Breast epithelium (tissue), 4 donors: ENCODE measurements at places on chromosomes 1 and 21.
A peak's percentile ranks its signal among the peaks of the same experiment; 100 is the strongest.

DNA sequence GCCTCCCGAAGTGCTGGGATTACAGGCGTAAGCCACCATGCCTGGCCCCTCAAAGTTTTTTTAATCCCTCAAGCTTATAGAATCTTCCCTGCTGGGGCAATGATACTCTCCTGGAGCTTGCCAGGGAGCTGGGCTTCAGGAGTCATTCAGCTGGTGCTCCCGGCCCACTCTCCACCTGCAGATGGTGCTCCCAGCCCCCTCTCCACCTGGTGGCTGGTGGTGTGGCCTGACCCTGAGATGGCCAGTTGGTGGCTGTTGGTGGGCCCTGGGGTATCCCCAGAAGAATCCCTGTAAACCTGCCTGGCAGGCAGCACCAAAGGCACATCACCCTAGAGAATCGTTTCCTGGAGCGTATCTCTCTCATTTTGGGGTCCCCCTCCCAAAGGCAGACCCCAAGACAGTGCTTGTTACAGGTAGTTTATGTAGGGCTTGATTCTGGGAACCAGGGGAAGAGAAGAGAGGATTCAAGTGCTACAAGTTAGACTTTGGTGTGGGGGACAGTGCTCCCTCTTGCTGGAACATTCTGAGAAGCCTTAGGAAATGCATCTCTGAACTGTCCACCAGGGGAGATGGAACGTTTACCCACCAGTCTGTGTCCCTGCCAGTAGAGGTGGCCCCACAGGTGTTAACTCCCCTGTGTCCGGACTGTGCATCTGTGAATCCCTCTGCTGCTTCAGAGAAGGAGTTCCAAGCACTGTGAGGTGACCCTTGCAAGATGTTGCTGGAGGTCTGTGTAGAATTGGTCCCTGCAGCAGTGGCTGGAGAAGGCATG is 29.1 kb upstream of the ACTL8 start:
- no peak for DNase-seq

- DNase-seq, result peak; percentile 85
These were observed 3.0 kb upstream of the TSPAN1 start for GRCh38 chr1:46171871-46172270.

GRCh38 chr1:1599030-1599934 is 653 bp downstream of the FNDC10 start:
- no peak for DNase-seq

DNA sequence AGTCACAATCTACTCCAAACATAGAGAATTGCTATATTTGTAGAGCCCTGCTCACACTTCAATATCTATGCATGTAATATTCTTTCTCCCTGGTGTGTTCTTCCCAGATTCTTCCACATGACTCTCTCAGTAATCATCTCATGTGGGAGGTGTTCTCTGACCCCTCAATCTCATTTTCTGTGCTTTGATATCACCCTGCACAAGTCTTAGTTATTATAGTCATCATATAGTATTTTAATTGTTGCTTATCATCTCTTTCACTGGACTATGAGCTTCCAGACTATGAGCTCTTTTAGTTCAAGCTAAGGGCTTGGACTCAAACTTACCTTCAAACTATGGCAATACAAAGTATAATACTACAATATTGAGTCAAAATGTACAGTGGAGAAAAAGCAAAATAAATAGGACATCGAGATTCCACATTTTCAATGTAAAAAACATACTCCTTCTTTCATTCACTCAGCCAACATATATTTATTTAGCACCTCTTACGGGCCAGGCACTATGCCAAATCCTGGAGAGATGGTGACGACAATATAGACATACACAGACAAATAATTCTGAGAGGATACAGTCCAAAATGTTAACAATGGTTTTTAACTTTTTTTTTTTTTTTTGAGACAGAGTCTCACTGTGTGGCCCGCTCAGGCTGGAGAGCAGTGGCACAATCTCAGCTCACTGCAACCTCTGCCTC is 12.7 kb downstream of the TESK2 start:
- no peak for DNase-seq

- DNase-seq, result no peak
These were observed 17.3 kb downstream of the PHGDH start for GRCh38 chr1:119729044-119729443.

DNA sequence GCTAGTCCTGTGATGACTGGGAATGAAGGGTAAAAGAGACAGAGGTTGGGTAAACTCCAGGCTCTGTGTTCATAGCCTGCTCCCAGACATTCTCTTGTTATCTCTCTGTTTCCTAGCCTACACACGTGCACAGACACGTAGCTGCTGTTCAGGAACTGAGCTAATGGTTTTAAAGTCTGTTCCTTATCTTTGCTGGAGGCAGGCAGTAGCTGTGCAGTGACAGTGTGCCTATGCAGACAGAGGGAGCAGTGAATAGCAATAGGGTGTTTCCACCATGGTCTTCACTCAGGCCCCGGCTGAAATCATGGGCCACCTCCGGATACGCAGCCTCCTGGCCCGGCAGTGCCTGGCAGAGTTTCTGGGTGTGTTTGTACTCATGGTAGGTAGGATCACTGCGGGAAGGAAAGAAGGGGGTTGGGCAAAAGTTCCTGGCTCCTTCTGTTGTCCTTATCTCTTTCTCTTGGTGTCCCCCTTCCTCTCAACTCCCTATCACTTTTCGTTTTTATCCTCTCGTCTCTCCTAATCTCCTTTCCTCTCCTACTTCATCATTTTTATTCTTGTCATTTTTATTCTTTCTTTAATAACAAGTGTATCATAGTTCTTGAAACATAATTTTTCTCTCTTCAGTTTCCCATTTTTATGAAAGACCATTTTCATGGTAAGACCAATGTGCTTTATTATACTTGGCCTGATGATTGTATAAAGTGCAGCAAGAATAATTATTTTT is at the start of gene AQP10:
AQP10 (plus strand) TSS at position 212 of the 727 bp plus-strand sequence; CDS start at position 275, 63 bp downstream.
- no peak for DNase-seq

DNA sequence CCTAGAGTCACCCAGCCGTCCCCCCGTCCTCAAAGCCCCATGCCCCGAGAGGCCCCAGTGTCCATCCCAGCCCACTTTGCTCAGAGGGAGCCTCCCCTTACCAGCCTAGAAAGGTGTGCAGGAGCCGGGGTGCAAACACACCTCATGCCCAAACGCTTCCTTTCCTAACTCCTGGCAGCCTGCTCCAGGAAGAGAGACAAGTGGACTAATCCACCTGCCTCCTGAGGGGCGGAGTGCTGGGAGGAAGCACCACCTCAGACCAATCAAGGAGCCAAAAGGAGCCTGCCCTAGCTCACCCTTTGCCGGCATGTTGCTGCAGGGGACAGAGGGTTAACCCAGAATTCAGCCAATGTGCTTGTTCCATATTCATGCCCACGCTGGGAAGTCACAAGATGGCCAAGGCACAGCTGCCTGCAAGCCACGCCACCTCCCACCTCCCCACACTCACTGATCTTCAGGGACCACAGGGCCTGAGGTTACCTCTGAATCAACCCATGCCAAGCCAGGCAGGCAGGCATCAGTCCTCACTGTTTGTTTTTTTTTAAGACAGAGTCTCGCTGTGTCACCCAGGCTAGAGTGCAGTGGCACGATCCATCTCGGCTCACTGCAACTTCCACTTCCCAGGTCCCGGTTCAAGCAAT is 27.8 kb downstream of the PLEKHA6 start:
- no peak for DNase-seq

GRCh38 chr1:40314721-40315238 is 2.3 kb downstream of the COL9A2 start:
- no peak for DNase-seq

- DNase-seq, result no peak
These were observed 415.4 kb downstream of the TTLL7 start for GRCh38 chr1:83583351-83584014.

DNA sequence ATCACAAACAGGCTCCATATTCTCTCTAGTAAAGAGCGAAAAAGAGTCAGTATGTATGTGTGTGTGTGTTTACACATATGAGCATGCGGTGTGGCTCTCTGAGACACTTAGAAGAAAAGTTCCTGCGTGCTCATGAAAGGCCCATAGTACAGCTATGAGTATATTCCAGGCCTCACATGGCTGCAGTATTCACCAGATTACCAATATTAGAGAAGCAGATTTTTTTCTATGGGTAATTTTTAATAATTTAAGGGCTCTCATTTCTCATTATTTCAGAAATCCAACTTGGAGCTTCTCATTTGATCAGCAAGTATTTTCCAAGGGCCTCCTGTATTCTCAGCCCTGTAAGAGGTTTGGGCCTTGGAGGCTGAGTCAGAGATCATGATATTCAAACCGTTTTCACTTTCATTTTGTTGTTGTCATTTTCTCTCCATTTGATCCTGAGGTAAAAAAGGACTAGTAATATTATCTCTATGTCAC is 232.9 kb upstream of the SGIP1 start:
- no peak for DNase-seq

GRCh38 chr1:244779410-244779809 is 56.0 kb upstream of the COX20 start:
- no peak for DNase-seq

GRCh38 chr1:154955039-154955717 is 721 bp downstream of the PBXIP1 start:
- DNase-seq, result no peak

DNA sequence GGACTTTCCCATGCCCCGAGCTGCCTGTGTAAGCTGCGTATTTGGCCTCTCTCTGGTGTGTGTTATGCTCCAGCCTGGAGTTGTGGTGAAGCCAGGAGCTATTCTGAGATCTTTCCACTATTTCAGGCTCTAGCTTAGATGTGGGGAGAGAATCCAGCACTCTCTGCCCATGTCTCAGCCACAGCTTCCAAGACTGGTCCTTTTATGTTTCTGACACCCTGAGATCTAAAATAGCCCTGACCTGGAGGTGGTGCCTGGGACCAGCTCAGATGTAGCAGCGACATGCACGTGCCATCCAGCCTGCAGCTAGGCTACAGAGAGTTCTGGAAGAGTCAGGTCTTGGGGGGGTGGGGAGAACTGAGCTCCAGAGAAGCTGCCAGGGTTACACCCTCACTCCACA is 76.5 kb downstream of the TENT5C start:
- DNase-seq, result no peak

GRCh38 chr1:47669081-47669585 is 231.3 kb downstream of the FOXD2 start:
- no peak for DNase-seq

DNA sequence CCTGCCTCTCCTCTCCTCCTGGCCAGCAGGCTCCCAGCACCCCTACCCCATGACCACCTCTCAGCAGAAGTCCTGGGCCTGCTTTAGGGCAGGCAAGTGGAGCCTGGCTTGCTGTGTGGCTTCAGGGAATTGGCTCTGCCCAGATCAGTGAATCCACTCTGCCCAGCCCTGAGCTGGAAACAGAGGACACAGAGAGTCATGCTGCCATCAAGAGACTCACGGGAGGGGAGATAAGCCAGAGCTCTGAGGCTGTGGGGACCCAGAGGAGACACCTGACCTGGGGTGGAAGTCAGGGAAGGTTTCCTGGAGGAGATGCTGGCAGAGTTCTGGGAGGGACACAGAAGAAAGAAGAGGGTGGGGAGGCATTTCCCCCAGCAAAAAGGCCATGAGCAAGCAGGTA is 54.2 kb downstream of the GLIS1 start:
- no peak for DNase-seq

DNA sequence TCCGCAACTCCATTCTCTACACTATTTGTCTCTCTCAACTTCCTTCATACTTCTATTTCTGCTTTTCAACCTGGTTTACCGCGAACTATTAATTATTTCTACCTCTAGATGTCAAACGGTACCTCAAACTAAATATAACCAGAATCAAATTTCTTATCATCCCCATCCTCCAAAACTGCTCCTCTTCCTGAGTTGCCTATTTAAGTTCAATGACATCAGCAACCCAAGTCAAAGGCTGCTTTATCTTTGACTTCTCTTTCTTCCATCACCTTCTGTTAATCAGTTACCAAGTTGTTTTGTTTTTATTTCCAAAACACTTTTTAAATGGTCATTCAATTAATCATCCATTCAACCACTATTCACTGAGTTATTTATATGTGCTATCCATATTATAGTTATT is 171.9 kb downstream of the COL24A1 start:
- no peak for DNase-seq

- no peak for DNase-seq
These were observed 403.7 kb upstream of the B3GALT2 start for GRCh38 chr1:193590102-193590501.

DNA sequence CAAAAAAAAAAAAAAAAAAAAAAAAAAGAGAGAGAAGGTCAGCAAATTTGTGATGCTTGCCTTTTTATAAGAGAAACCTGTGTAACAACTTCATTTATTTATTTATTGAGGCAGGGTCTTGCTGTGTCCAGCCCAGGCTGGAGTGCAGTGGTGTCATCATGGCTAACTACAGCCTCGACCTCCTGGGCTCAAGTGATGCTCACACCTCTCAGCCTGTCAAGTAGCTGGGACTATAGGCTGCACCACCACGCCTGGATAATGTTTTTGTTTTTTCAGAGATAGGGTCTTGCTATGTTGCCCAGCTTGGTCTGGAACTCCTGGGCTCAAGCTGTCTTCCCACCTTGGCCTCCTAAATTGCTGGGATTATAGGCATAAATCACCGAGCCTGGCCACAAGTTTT is 42.4 kb downstream of the DHCR24 start:
- DNase-seq, result peak; percentile 0

- peak; percentile 29 for DNase-seq
These were observed at the start of gene RHBG for GRCh38 chr1:156368889-156369684. RHBG (plus strand) TSS chr1:156369211; CDS start chr1:156369250, 39 bp downstream.

DNA sequence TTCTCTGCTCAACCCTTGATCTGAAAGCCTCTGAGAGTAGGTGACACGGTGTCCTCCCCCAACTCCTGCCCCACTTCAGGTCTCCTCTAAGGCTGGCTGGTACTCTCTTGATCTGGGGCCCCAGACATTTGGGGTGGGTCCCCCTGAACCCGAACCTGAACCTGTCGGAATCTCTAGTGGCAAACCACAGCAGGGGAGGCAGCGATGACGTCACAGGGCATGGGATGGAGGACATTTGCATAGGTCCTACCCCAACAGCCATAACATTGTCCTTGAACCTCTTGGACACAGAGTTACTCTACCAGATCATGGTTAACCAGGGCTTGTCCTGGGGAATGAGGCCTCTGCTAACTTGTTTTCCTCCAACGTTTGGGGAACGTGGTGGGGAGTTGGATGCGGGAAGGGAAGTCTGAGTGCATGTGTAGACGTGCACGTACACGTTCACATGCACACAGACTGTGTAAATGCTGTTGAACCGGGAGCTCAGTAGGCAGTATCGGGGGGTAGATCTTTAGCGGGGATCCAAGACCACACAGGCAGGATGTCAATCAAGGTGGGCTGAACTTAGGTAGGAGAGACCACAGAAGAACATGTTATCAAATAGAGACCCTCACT is 32.4 kb downstream of the CITED4 start:
- no peak for DNase-seq

GRCh38 chr1:13677896-13678295 is 22.1 kb upstream of the PRDM2 start:
- no peak for DNase-seq

- DNase-seq, result no peak
These were observed 299.2 kb upstream of the USP25 start for GRCh38 chr21:15430577-15430976.

GRCh38 chr1:184034761-184035379 is 2.7 kb downstream of the COLGALT2 start:
- DNase-seq, result no peak
